ENCODE measurements at places on chromosomes 11 and 22.
A peak's percentile ranks its signal among the peaks of the same experiment; 100 is the strongest.

DNA sequence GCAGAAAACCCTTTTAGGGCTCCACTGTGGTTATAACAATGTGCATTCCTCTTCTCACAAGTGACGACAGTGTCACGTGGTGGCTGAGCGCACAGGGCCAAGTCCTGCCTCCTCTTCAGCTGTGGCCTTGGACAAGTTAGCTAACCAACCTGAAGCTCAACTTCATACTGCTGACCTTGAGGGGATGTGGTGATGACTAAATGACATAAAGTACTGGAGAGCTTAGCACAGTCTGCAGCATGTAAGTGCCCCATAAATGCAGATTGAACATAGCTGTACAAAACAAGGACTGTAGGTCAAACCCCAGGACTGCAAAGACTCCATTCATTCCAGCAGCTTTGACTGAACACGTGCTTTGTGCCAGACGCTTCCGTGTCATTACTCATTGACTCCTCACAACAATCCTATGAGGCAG is 20.1 kb upstream of the MRGPRX2 start:
- no peak for DNase-seq

- DNase-seq, result no peak
Observed at GRCh38 chr22:38970551-38970950, 11.6 kb upstream of the APOBEC3B start.

GRCh38 chr22:32926600-32926999 is 125.1 kb downstream of the TIMP3 start:
- DNase-seq, result peak; percentile 30

- no peak for DNase-seq
Observed at GRCh38 chr11:94539420-94539819, 4.3 kb upstream of the FUT4 start.

DNA sequence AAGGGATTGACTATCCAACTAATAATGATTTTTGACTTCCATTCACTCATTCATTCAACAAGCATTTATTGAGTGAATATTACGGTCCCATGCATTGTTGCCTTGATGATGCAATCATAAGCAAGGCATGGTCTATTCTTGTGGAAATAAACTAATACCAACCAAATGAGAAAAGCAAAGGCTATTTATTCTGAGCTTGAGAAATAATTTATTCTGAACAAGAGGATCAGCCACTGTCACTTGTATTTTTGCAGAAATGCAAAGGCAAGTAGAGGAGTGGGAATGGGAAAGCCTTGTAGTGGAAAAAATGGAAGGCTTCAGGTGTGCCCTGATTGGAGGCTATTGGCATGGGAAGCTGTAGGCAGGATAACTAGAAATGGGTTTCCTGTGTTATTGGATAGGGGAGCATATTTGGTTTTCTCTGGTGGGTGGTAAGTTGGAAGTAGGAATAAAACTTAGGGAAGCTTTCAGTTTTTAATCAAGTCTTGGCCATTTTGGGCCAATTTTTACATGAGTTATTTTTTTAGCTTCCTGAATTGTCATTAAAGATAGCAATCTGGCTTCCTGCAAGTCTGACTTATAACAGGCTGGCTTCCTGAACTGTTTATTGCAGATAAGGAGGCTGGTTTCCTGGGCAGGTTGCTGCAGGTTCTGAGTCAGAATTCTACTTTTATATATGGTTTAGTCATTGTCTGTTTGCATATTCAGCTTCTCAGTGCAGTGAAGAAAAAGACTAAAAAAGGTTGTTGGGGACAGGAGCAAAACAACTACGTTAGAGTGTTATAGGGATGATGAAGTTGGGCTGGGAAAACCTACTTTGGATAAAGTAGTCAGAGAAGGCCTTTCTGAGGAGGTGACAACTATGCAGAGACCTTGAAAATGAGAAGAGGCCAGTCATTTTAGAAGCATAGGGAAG is 106.7 kb downstream of the APIP start:
- DNase-seq, result no peak

- DNase-seq, result no peak
Observed at GRCh38 chr11:21723678-21724077, 469.2 kb upstream of the ANO5 start.
